ENCODE measurements at places on chromosomes 1 and 21. TPM values are rescaled to one million over a fixed set of nuclear protein-coding genes. Genes with fewer than 3 reads are reported as not detected.

RASSF5 gene
- total RNA-seq, result 4.1 TPM

HAO2 gene
- total RNA-seq, result not detected

PLPPR5 gene
- not detected for total RNA-seq

ASTN1 gene
- total RNA-seq, result 0.16 TPM

C1orf94 gene
- not detected for total RNA-seq

KIFAP3 gene
- total RNA-seq, result 47.3 TPM

BCL10 gene
- 44.7 TPM for total RNA-seq

SPATA21 gene
- total RNA-seq, result not detected

OR2T33 gene
- total RNA-seq, result not detected

RAB13 gene
- total RNA-seq, result 308 TPM

CPLANE2 gene
- 7.5 TPM for total RNA-seq

HAX1 gene
- 141 TPM for total RNA-seq

JAM2 gene
- total RNA-seq, result 3.0 TPM

LDLRAD1 gene
- total RNA-seq, result not detected

VHLL gene
- total RNA-seq, result not detected

INAVA gene
- not detected for total RNA-seq

NBPF4 gene
- not detected for total RNA-seq

TCEA3 gene
- total RNA-seq, result 22.8 TPM

LMO4 gene
- 47.1 TPM for total RNA-seq

SPATA1 gene
- total RNA-seq, result 0.41 TPM

PRAMEF11 gene
- not detected for total RNA-seq

CALML6 gene
- total RNA-seq, result 0.36 TPM

GSTM5 gene
- 13.0 TPM for total RNA-seq

SGIP1 gene
- 2.1 TPM for total RNA-seq

EMC1 gene
- 46.2 TPM for total RNA-seq

RGS16 gene
- total RNA-seq, result 2.3 TPM

HSD3B1 gene
- not detected for total RNA-seq

AVPR1B gene
- not detected for total RNA-seq

NUAK2 gene
- total RNA-seq, result 0.74 TPM

PDPN gene
- total RNA-seq, result 2.0 TPM

KLF17 gene
- total RNA-seq, result 1.1 TPM

ABCA4 gene
- total RNA-seq, result 0.09 TPM

ADAMTSL4 gene
- total RNA-seq, result 13.0 TPM

C1orf56 gene
- 0.82 TPM for total RNA-seq

NTRK1 gene
- 0.09 TPM for total RNA-seq

SELL gene
- total RNA-seq, result 0.27 TPM
